T follicular helper cell (primary cell): ENCODE measurements at places on chromosomes 3 and 15.

DNA sequence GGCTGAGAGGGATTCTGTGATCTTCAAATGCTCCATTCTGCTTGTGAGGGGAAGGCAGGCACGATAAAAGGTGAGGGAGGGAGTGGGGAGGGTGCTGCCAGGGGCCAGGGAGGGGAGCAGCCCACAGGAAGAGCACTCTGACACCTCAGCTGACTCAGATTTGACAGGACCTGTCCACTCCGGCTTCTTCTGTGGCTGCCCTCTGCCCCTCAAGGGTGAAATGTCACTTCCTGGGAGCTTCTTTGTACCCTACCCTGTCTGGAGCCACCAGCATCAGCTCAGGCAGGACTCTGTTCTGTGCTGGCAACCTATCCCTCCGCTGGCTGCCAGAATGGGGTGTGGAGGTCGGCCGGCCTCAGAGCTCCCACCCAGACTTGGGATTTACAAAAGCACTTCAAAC lies 114.0 kb upstream of the HACD2 start:
- DNase-seq = no peak

- no peak for DNase-seq
These were observed 94.6 kb upstream of the CTDSPL start for GRCh38 chr3:37766797-37767776.

DNA sequence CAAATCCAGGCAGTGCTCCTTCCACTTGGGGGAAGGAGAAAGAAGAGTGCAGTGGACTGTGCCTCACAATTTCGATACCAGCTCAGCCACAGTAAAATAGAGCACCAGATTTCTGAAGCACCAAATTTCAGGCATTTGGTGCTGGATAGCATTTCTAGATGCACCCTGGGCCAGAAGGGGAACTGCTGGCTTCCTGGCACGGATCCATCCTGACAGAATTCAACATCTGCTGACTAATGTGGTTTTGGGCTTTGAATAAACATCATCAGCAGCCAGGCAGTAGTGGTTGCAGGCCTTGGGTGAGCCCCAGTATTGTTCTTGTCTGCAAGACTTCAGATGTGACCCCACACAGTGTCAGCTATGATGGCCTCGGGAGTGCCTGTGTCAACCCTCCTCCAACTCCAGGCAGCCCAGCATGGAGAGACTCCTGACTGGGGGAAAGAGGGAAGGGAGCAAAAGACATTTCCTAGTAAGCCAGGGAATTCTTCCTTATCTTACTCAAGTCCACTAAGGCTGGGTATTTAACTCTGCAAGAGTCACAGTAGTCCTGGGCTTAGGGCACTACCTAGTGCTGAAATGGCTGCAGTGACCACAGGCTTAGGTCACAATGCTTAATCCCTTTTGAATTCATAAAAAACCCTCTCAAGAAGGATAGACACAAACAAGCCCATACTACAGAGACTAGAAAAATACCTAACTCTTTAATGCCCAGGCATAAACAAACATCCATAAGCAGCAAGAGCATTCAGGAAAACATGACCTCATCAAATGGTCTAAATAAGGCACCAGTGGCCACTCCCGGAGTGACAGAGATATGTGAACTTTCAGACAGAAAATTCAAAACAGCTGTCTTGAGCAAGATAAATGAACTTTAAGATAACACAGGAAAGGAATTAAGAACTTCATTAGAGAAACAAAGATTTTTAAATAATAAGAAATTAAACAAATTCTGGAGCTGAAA lies 74.7 kb downstream of the SPATA16 start:
- DNase-seq = no peak

DNA sequence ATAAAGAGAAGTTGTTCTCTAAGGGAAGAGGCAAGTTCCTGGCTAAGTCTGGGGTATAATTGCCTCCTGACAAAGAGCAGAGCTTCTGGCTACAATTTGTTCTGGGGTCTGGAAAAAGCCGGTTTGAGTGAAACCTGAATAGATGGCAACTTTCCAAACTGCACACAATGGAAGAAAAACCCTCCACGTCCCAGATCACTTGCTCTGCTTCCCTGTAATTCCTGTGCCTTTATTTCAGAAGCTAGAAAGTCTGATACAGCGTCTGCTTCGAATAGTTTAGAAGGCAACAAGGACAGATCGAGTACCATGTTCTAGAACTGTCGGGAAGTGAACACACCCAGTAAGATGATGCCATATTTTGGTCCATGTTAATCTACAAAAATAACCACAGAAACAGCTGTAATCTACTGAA lies 1.6 kb upstream of the WDR82 start:
- no peak for DNase-seq

DNA sequence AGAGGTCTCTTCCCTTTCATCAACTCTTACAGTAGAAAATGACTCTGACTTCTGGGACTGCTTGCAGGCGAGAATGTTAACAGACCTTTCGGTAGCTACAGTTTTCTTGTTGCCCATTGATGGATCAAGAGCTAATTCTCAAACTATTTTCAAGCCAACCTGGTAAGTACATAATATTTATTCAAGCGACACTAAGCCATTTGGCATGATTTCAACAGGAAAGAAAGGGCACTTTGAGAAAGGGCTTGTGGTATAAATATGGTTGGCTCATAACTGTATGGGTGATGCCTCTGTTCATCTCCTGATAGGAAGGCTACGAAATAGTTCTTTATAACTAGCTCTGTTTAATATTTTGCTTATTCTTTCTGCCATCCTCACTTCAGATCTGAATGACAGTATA lies 196.2 kb upstream of the CNTN4 start:
- DNase-seq = no peak
